ENCODE measurements at places on chromosomes 1 and 21.

- DNase-seq, result no peak
Measured at GRCh38 chr1:1121611-1122077, 5.8 kb upstream of the C1orf159 start.

DNA sequence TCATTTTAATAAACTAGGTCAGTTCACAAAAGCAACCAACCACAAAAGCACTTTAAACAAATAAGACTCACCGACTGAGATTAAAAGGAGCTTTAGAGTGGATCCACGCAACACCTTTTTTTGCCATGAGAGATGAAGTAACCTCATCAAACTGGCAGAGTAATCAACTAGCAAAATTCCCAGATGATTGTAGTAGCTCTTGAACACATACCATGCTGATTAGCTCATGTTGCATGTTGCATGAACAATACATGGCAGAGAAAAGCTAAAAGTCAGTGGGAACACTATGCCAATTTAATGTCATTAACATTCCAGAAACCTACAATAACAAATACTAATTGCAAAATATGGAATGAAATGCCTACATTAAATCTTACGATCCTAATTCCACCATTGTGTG, 4.1 kb downstream of the WARS2 start:
- DNase-seq, result no peak

- DNase-seq, result no peak
Measured at GRCh38 chr1:206770531-206771337, at the start of gene IL19. Gene IL19, plus strand, starts transcription at chr1:206770773. Its CDS starts 65,890 bp downstream, at chr1:206836663.

DNA sequence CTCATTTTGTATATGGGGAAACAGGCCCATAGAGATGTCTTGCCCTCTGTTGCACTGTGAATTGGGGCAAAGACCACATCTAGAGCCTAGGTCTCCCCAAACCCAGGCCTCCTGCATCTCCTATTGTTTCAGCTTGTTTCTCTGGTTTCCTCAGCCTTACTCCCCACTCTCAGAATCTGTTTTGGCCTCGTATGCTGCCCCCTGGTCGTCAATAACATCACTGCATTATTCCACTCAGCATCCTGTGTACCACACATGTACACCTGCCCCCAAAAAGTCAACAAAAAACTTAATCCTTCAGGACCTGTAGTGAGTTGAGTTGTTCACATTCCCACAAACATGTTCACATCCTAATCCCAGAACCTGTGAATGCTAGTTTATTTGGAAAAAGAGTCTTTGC, 184.8 kb downstream of the BRINP2 start:
- no peak for DNase-seq

DNA sequence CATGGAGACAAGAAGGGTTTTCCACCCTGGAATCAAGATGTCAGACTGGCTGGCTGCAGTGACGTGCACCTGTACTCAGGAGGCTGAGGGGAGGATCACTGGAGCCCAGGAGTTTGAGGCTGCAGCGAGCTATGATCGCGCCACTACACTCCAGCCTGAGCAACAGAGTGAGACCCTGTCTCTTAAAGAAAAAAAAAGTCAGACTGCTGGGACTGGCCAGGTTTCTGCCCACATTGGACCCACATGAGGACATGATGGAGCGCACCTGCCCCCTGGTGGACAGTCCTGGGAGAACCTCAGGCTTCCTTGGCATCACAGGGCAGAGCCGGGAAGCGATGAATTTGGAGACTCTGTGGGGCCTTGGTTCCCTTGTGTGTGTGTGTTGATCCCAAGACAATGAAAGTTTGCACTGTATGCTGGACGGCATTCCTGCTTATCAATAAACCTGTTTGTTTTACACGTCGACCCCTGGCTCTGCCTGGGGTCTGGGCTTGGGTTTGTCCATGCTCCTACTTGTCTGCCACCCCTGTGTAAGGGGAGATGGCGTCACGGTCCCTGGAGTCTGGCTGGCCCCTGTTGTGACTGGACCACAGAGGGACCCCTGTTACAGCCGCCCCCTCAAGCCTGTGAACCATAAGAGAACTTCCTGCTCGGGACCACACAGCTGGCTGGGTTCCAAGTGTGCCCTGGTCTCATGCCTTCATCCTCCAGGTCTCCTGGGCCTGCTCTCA, 20.9 kb upstream of the VPS13D start:
- peak; percentile 55 for DNase-seq

DNA sequence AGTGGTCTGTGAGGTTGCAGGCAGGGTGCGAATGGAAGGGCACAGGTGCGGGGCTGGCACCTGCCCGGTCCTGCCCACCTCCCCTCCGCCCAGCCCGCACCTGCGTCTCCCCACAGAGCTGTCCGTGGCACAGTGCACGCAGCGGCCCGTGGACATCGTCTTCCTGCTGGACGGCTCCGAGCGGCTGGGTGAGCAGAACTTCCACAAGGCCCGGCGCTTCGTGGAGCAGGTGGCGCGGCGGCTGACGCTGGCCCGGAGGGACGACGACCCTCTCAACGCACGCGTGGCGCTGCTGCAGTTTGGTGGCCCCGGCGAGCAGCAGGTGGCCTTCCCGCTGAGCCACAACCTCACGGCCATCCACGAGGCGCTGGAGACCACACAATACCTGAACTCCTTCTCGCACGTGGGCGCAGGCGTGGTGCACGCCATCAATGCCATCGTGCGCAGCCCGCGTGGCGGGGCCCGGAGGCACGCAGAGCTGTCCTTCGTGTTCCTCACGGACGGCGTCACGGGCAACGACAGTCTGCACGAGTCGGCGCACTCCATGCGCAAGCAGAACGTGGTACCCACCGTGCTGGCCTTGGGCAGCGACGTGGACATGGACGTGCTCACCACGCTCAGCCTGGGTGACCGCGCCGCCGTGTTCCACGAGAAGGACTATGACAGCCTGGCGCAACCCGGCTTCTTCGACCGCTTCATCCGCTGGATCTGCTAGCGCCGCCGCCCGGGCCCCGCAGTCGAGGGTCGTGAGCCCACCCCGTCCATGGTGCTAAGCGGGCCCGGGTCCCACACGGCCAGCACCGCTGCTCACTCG, 23.3 kb downstream of the FTCD start:
- DNase-seq, result no peak

DNA sequence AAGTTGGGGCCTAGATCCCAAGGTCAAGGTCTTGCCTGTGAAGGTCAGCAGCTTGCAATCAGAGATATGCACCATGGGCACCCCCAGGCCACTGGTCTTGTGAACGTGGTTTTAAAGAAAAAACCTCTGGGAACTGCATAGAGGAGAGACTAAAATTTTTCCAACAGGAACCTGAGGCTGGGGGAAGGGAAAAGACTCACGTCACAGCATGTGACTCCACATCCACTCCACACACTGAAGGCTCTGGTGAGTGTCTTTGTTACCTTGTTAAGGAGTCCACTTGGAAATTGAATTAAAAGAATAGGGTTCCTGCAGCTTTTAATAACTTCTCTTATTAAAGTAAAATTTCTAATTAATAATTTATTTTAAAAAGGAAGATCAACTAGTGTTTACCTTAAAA, 224.9 kb downstream of the DAB1 start:
- DNase-seq, result no peak

DNA sequence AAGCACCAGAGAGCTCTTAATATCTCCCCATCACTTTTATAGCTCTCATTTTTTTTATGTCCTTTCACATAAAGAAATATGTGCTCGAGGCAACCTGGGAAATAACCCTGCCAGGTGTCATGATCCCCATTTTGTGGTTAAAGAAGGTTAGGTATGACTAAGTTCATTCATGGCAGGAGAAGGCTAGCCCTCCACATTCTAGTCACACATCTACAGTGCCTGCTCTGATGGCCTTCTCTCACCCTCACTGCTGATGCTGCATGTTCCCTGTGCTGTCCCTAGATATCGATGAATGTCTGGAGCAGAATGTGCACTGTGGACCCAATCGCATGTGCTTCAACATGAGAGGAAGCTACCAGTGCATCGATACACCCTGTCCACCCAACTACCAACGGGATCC, 187.5 kb downstream of the TPR start:
- no peak for DNase-seq

GRCh38 chr21:25457411-25457810, 149.9 kb downstream of the MRPL39 start:
- DNase-seq, result peak; percentile 5

DNA sequence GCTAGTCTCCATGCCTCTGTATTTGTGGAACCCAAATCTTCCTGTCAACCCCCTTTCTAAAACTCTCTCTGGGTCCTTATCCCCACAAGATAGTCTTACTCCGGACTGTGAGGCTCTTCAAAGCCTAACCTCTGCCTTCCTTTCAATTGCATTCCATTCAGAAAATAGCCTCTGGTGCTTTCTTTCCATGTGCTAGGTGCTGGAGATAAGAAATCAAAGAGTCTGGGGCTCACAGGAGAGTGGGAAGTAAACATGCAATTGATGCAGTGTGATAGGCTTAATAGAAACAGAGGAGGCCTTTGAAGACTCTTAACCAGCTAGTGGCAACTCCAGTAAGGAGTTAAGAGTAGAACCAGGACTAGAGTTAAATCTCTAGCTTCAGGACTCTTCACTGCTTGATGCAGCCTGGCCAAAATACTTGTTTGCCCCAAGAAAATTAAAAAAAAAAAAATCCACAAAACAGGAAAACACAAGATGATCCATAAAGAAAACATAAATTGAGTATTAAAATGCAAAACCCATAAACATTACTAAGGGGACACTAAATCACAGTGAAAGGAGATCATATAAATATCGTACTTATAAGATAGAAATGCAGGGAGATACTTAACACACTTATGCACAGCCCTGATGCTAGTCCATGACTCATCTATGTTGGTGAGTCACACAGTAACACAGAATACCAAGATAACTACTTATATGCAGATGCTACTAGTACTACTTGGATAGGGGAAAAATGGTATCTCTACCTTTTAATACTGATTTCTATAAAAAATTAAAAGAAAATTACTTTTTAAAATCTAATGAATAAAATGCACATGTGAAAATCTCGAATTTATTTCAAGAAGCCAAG, 341.5 kb downstream of the KCNH1 start:
- no peak for DNase-seq

DNA sequence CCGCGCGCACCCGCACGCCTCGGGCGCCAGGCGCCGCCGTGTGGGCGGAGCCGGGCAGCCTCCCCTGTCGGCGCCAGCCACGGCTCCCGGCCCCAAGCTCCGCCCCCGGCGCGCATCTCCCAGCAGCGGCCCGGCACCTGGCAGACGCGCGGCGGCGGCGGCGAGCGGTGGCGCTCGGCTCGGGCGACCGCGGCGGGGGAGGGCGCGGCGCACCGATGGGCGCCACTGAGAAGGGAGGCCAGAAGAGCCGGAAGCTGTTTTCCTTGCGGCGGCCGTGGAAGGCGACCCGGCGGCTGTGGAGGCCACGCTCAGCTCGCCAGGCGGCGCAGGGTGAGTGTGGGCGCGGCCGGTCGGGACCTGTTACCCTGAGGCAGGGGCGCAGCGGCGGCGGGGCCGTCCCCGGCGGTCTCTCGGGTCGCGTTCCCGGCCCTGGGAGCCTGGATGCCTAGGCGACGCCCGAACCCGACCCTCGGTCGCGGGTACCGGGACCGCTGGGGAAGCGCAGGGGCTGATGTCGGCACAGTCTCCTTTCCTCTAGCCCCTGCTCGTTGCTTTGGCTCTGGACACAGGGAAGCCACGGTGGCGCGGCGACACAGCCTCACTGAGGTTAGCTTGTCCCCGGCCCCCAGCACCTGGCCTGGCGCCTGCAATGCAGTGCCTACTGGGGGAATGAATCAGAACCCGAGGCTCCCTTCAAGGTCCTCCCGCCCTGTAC, 54.9 kb upstream of the DNAJC6 start:
- peak; percentile 81 for DNase-seq

DNA sequence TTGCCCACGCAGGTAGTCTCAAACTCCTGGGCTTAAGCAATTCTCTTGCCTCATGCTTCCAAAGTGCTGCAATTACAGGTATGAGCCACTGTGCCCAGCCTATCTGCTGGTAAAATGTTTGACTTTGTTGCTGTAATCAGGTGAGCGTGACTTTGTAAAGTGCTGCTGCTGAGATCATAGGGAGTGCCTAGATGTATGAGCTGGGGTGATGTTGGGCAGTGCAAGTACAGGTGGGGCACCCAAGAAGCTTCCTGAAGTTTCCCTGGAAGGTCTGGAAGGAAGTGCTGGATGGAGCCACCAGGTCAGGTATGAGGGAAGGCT, 43.1 kb downstream of the KIF21B start:
- no peak for DNase-seq

GRCh38 chr1:230012741-230013140, 54.3 kb upstream of the GALNT2 start:
- DNase-seq, result no peak

DNA sequence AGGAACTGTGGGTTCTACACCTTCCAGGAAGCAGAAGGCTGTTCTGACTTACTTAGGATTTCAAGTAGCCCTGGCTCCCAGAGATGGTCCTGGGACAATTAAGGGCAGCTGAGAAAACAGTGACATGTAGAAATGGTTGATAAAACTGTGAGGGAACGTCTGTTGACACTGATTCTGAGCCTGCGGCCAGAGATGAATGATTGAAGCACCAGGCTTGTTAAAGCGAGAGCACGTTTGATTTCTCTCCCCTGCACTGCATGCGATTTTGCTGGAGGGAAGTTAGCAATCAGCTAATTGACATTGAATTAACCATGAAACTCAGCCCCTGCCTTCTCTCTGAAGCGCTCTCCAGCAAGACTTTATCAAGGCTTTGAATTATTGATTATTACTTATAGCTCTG, 29.9 kb upstream of the POU3F1 start:
- DNase-seq, result no peak

DNA sequence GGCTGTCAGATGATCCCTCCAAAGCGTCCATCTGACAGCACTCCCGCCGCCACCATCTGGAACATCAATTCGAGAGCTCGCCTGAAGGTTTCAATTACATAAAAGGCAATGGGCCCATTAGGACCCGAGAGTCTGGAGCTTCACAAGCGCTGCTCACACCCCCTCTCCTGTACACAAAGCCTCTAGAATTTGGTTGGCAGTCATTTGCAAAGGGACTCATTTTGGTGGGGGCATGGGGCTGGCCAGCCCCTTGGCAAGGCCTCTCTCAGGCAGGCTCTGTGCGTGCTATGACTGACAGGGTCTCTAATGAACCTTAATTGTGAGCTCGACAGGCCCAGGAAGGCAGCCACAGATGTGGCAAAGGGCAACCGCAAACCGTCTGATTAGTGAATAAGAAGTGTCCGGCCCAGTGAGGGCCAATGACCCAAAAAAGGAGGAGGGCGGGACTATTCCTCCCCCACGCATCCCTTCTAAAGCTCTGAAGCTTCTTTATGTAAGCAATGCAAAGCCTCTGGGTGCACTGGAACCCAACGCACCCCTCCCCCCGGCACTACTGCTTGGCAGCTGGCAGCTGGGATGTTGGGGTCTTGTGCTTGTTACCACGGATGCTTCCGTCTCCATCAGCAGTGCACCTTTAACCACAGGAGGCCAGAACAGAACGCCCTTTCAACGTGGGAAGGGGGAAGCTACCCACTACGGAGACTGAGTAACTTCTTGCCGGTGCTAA, 79.4 kb downstream of the CAPZB start:
- DNase-seq, result no peak

DNA sequence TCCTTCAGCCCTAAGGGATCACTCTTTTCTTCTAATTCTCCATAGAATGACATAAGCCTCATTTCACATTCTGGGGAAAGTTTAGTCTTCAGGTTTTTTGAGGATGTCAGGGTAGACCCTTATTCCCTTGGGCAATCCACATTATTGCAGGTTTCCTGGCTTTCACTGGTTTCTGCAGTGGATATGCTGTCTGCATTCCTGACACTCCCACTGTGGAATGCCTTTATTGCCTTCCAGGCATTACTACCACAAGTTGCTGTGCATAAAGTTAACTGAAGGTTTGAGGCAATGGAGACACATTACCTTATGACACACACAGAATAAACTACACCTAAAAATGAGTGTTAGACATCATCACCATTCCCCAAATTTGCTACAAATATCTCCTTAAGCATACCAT, 12.7 kb downstream of the FASLG start:
- DNase-seq, result no peak
